Activated CD4-positive, CD25-positive, alpha-beta regulatory T cell treated with anti-CD3 and anti-CD28 coated beads, Interleukin-2, amount 50 U/mL, for 16 hours (primary cell): ENCODE measurements at places on chromosomes 2 and 18.

DNA sequence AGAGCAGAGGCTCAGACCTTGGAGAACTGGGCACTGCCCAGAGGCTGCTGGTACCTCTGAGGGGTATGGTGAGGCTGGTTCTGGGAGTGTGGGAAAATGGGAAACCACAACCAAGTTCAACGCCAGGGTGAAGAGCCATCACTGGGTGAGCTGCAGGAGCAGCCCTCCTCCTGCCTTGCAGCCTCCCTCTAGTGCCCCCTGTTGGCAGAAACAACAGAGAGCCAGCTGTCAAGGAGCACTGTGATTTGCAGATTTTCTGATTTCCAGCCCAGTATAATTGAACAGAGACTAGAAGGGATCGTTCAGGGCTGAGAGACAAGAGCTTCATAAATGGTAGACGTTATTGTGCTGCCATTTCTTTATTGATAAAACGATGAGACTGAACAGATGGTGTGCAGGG is 50.5 kb downstream of the MAPK4 start:
- no peak for DNase-seq

DNA sequence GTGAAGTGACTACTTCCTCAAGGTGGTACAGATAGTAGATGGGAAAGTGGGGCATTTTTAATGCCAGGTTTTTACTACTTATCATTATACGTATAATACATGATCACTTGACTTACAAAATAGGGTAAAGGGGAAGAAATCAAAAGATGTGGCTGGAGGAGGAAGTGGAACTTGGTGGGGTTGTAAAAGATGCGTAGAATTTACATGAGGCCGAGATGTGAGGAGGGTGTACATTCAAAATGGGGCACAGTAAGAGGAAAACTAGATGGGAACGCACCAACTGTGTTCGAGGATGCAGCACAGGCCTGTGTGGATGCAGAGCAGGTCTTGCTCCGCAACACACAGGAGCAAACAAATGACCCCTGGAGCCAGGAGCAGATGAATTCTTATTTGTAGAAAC is 403.3 kb downstream of the TXNL1 start:
- no peak for DNase-seq

DNA sequence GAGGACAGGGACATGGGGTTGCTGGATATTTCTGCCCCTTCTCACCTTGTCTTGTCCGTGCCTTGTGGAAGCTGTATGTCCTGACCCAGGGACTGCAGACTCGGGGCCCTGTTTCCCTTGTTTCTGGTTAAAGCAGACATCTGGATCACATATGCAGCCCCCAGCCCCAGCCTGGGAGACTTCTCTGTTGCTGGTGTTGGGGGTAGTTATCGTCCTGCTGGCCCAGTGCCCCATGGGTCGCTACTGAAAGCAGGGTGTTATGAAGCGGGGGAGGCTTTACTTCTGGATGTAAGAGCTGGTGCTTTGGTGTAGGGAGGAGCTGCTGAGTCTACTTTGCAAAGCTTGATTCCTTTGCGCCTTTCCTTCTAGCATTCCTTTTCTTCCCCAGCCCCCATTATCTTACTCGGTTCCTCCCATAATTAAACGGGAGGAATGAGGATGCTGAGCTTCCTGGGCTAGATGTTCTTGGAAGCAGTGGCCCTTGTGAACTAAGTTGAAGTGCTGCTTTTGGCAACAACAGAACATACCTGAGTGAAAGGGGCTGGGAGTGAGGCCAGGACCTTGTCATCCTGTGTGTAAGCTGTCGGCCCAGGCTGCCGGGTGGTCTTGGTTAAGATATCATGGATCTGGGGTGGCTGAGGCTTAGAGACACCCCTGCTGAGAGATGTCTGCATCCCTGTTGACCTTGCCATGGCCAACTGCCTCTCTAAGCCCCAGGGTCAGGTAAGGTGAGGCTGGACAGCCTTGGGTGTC is 3.4 kb downstream of the TET3 start:
- no peak for DNase-seq

DNA sequence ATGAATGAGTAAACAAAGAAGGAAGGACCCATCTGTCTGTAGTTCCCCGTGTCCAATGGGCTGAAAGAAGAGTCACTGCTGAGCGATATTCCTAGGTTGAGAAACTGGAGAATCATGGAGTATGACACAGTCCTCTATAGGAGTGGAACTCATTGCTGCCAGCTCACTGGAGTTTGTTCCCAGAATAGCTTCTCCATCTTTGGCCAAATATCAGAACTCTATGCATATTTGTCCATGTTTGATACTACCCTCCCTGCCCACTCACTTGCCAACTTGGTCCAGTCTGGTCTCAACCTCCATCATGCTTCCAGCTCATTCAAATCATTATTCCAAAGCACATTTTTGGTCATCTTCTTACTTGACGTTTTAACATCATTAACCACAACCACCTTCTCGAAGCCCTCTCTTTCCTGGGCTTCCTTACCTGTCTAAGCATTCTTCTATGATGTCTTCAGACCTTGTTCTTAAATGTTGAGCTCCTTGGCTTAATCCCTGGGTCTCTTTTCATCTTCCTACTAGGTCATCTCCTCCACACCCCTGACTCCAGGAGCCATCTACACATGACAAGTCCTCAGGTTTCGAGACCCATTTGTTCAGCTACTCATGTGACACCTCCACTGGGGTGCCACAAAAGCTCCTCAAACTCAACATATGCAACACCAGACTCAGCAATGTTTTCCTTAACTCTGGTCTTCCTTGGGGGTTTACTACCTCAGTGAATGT is 221.6 kb downstream of the MYCN start:
- DNase-seq: no peak

DNA sequence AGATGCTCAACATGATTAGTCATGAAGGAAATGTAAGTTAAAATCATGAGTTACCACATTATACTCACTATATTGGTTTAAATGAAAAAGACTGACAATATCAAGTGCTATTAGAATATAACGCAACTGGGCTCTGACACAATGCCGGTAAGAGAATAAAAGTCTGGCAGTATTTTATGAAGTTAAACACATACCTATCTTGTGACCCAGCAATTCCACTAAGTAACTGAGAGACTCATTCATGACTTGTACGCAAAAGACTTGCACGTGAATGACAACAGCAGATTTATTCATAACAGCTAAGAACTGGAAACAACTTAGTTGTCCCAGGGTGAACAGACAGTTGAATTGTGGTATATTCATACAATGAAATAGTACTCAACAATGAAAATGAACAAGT is 342.1 kb downstream of the SLC4A3 start:
- no peak for DNase-seq

GRCh38 chr2:102117472-102117858 is 25.1 kb upstream of the IL1R1 start:
- no peak for DNase-seq

DNA sequence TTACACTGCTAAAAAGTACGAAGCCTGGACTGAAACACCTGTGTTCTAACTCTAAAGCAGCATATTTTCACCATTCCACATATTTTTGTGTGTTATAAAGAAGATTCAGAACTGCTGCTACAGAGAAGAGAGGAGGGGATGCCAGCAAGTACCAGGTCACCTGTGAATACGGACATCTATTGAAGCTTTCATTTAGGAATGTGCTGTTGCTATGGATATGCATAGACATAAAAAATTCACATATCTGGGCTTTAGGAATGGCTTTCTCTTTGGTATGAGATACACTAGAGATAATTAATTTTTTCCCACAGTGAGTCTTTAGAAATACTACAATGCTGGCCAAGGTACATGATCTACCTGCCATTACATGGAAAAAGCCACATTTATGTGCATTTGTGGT is 238.5 kb downstream of the WDR7 start:
- no peak for DNase-seq

GRCh38 chr2:137969418-137969765 is 5.1 kb downstream of the HNMT start:
- no peak for DNase-seq

GRCh38 chr18:60311676-60312360 is 60.8 kb downstream of the MC4R start:
- no peak for DNase-seq
